ENCODE measurements at places on chromosomes 13 and 19.
A peak's percentile ranks its signal among the peaks of the same experiment; 100 is the strongest.

DNA sequence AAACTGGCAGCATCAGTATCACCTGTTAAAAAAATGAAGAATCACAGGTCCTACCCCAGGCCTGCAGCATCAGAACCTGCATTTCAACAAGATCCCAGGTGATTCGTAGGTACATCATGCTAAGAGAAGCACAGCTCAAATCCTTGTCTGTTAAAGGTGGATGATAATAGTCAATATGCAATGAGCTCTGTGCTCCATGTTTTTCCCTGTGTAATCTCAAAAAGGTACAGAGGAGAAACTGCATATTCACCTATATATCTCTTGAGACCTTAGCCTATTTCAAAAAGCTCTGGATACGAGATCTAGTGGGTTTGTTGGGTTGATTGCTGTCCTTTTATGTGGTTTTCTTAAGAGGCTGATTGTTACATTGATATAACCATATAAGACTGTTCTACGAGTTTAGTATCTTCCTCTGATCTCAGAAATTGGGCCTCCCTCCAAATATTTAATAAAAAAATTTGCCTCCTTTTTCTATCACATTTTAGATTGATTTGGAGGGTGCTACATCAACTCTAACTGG is 148.9 kb downstream of the DCT start:
- DNase-seq, result no peak

DNA sequence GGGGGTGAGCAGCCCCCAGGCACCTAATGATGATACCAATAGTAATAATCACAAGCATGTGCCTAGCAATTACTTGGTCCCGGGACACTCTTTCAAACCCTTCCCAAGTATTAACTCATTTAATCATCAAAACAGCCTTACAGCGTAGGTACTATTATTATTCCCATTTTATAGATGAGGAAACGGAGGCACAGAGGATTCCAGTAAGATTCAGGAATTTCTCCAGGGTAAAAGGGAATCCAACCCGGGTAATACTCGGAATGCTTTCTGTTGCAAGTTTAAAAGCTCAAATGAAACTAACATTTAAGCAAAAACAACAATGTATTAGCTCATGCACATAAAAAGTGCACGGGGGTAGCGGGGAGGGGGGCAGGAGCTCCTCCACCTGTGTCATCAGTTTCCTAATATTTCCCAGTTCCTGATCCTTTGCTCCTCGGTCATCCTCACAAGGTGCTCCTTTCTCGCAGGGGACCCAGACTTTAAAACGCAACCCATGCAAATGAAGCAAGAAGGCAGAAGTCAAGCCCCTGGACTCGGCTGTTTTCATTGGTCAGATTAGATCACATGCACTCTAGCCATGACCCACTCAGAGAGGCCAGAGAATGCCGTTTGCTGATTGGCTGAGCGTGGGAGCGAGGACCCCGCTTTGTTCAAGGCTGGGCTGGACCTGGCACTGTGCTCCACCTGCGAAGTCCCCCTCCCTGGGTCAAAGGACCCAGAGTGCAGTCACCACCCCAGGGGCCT is 38.3 kb upstream of the C19orf12 start:
- DNase-seq, result no peak

- no peak for DNase-seq
These were observed 42.2 kb downstream of the DHRS12 start for GRCh38 chr13:51761643-51762350.

DNA sequence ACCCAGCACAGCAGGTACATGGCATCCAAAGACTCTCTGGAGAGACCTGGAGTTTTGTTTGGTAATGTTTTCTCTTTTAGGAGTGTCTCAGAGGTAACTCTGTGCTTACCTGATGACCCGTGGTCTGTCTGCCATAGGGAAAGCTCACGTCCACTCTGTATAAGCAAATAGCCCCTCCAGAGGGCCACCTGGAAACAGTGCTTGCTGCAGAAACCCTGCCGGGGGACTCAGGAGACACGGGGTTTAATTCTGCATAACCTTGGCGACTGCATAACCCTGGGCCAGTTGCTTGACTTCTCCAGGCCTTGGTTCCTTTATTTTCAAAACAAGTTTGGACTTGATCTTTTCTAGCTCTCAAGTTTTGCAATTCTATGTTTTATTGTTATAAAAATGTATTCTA is 187.2 kb upstream of the SOX1 start:
- peak; percentile 14 for DNase-seq

DNA sequence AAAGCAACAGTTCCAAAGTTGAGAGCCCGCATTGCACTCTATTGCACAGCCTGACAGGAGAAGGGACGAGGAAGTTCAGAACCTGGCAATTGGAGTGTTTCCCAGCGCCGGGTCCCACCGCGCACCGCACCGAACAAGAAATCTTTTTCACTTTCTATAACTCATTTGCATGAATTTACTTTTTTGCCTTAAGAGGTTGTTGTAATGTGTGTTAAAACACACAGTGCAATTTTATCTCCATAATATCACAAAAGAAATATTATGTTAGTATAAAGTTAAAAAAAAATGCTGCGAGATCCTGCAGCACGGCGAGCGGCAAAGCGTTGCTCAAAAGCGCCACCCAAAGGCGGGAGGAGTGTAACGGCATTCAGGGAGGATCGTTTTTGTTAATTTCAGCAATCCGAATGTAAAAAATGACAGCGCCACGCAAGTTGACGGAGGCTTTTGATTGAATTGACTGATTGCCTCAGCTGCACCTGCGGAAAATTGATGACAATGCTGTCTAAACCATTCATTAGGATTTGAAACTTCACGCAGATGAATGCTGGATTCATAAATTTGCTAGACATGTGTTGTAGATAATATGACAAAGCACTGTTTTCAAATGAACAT is 303.6 kb upstream of the ZNF507 start:
- peak; percentile 53 for DNase-seq

DNA sequence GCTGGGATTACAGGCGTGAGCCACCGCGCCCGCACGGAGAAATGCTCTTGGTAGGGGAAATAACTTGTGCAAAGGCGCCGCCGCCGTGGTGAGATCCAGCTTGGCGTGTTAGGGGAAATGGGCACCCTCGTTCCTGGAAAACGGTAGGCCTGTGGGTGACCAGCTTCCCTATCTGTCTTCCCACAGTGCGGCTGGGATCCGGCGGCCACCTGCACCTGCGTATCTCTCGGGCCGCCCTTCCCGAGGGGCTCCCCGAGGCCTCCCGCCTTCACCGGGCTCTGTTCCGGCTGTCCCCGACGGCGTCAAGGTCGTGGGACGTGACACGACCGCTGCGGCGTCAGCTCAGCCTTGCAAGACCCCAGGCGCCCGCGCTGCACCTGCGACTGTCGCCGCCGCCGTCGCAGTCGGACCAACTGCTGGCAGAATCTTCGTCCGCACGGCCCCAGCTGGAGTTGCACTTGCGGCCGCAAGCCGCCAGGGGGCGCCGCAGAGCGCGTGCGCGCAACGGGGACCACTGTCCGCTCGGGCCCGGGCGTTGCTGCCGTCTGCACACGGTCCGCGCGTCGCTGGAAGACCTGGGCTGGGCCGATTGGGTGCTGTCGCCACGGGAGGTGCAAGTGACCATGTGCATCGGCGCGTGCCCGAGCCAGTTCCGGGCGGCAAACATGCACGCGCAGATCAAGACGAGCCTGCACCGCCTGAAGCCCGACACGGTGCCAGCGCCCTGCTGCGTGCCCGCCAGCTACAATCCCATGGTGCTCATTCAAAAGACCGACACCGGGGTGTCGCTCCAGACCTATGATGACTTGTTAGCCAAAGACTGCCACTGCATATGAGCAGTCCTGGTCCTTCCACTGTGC is 2.4 kb downstream of the GDF15 start:
- DNase-seq, result peak; percentile 90

- no peak for DNase-seq
These were observed 457.3 kb downstream of the FGF14 start for GRCh38 chr13:101944521-101944920.

All from activated naive CD4-positive, alpha-beta T cell treated with anti-CD3 and anti-CD28 coated beads, Interleukin-2, amount 50 U/mL, for 72 hours (primary cell).